ENCODE measurements at places on chromosomes 5 and 9.

GRCh38 chr5:154949781-154950180, 8.9 kb downstream of the MRPL22 start:
- DNase-seq, result no peak

- DNase-seq, result no peak
These were observed 43.7 kb downstream of the PHF2 start for GRCh38 chr9:93620041-93620506.

DNA sequence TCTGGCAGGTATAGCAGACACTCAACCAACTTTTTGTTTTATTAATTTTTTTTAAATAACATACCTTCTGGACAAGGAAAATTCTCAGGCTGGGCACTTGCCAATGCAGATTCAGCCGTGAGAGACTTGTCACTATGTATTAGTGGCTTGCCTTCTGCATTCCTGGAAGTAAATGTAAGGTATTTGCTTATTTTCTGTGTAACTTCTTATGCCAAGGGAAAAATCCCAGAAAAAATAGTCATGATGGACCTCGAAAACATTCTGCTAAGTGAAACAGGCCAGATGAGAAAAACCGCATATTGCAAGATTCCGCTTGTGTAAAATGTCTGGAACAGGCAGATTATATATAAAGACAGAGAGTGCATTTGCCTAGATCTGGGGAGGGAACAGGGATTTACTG, 260.3 kb upstream of the DAPK1 start:
- DNase-seq, result no peak

GRCh38 chr9:125189011-125189360, 617 bp downstream of the PPP6C start:
- DNase-seq, result no peak

DNA sequence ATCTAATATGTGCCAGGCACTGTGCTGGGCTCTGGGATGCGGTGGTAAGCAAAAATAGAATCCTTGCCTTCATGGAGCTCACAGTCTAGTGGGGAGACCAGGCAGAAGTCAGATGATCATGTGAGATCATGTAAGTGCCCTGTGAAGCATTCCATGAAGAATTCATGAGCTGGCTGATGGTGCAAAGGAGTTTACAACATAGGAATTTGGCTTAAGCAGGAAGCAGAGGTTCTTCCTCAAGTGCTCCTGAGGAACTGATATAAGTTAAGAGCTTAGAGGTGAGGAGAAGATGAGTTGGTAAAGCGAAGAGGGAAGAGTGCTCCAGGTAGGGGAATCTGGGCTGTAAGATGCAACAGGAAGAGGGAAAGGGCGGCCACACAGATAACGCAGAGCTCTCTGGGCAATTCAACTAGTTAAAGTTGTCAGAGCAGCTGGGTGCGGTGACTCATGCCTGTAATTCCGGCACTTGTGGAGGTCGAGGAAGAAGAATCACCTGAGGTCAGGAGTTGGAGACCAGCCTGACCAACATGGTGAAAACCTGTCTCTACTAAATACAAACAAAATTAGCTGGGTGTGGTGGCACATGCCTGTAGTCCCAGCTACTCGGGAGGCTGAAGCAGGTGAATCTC, 78.5 kb upstream of the SPATA31D4 start:
- no peak for DNase-seq

GRCh38 chr5:41869151-41869723, 988 bp downstream of the OXCT1 start:
- DNase-seq, result peak; percentile 35

- DNase-seq, result no peak
These were observed 23.4 kb downstream of the PCA3 start for GRCh38 chr9:76787677-76788076.

- no peak for DNase-seq
These were observed 169.8 kb upstream of the STK32A start for GRCh38 chr5:147065071-147065470.

GRCh38 chr9:131478911-131479310, 23.8 kb upstream of the POMT1 start:
- DNase-seq, result no peak

- DNase-seq, result no peak
These were observed 431 bp downstream of the TMOD1 start for GRCh38 chr9:97501972-97502221.

GRCh38 chr5:134070725-134071613, 43.5 kb upstream of the TCF7 start:
- DNase-seq, result no peak

DNA sequence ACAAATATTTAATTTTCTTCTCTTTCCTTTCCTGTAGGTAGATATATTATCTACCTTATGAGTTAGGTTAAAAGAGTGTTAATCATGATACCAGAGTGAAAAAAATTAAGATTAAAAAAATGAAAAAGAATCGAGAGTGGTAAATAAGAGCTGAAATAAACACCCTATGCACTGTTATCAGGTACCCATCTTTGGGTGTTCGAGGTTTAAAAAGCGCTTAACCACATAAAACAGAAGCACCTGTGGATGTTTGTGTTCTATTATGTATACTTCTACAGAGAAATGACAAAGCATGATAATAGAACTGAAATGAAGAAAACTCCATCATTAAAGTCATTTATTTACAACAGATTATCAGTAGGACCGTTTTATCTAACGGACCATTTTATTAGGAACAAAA, 25.7 kb upstream of the GCNT4 start:
- DNase-seq, result no peak

DNA sequence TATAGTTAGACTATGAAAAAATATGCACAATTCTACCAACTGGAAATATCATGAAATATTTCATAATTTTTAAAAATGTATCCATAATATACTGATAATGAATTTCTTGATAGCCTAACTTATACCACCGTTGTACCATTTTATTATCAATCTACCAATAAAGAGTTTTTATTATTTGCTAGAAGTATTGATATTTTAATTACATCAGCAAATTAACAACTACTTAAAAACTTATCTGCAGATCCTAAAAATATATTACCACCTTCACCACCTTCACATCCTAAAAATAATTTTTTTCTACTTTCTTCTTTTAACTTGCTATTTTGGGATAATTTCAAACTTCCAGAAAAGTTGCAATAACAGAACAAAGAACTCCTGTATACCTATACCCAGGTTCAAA, 21.4 kb downstream of the ATPSCKMT start:
- DNase-seq, result no peak

DNA sequence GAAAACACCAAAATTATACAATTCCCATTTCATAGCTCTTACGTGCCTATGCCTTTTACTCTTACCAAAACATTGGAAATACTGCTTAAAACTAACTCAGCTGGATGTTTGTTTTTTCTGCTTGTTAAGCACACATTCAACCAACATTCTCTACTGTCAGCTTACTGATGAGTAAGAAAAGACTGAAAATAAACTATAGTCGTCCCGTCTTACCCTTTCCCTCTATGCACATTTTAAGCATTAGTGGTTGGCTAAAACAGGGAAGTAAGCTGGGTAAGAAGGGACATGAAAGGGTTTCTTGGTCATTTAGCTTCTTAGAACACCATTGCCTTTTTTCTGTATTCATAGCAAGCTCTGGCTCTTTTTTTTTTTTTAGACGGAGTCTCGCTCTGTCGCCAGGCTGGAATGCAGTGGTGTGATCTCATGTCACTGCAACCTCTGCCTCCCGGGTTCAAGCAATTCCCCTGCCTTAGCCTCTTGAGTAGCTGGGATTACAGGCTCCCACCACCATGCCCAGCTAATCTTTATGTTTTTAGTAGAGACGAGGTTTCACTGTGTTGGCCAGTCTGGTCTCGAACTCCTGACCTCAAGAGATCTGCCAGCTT, 232.1 kb upstream of the PCSK5 start:
- DNase-seq, result no peak

GRCh38 chr5:83927140-83927733, 206.6 kb upstream of the HAPLN1 start:
- DNase-seq, result no peak

- DNase-seq, result peak; percentile 35
These were observed 150.1 kb downstream of the OSTF1 start for GRCh38 chr9:75238311-75238976.

DNA sequence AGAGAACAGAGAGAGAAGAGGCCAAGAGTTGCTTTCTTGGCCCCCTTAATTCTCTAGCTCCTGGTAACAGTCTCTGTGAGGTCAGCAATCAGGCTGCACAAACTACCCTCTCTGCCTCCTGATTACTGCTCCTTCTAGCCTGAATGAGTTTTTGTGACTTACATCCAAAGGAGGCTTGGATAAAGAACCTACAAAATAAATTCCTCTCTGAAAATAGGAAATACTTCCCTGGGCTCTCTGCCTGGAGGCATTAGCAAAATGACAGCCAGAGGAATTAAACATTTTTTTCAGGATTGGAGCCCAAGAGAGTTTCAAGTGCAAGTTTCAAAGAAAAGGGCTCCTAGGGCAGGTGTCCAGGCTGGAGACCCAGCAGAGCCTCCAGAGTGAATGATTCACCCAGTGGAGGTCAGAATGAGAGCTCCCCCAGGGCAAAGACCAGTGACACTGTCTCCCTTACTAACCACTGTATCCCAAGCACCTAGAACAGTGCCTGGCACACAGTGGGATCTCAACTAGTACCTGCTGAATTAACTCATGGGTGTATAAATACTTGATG, 162.5 kb downstream of the SPOCK1 start:
- no peak for DNase-seq

GRCh38 chr5:93941897-93942296, 200.5 kb upstream of the POU5F2 start:
- no peak for DNase-seq

- no peak for DNase-seq
These were observed 40.9 kb downstream of the CETN3 start for GRCh38 chr5:90368454-90369246.

GRCh38 chr9:137031904-137032640, at the start of gene FUT7:
FUT7 (minus strand) TSS chr9:137032088; CDS start chr9:137031991, 97 bp downstream.
- no peak for DNase-seq

- DNase-seq, result no peak
These were observed 140.3 kb downstream of the ROR2 start for GRCh38 chr9:91809581-91810285.

GRCh38 chr9:36789886-36790285, 217.2 kb downstream of the MELK start:
- DNase-seq, result no peak

- DNase-seq, result no peak
These were observed 247.9 kb downstream of the HSPA4 start for GRCh38 chr5:133299728-133300127.

GRCh38 chr5:39185761-39186160, 33.6 kb downstream of the FYB1 start:
- no peak for DNase-seq

DNA sequence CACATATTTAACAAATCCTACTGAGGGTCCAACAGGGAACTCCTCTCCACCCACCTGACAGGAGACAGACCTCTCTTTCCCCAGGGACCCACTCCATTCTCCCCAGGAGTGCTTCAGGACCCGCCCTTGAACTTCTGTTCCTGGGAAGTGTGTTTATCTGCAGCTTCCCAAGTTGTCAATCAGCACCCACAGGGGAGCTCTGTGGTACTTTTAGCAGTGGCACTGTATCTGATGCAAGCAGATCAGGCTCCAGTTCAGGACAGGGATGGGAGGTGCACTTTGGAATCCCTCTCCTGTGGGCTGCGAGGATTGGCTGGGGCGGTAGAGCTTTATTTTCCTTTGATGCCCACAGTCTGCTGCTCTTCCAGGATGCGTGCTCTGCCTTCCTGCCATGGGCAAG, 8.7 kb downstream of the GALNT10 start:
- no peak for DNase-seq

GRCh38 chr5:110159202-110159601, 469.5 kb downstream of the MAN2A1 start:
- DNase-seq, result no peak

GRCh38 chr9:133372144-133372543, 3.7 kb downstream of the SURF4 start:
- no peak for DNase-seq

DNA sequence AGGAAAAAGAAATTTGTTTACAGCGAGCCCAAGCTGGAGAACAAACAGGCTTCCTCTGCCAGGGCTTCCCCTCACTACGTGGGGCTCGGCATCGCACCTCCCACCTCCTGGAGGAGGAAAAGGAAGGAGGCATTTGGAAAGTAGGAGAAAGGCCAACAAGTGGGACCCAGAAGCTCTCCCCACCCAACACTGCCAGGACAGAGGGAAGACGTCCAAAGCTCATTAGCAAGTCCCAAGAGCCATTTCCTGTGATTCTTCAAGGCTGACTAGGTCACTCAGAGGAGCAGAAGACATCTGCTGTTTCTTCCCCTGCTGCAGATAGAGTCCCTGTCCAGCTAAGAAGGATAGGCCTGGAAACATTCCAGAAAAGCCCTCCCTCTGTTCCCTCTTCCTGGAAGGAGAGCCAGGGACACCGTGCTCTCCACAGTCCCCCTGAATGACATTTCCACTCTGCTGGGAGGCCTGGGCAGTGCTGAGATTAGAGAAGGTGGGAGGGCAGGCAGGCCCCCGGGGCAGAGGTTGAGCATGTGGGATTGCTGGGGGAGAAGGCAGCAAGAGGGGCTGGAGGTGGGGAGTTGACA, 57.0 kb upstream of the NEURL1B start:
- no peak for DNase-seq

- DNase-seq, result no peak
These were observed 216.3 kb downstream of the TTLL11 start for GRCh38 chr9:121876658-121877271.

Measured in NCI-H526 treated with DMSO at 0.1 percent for 48 hours (cell line).